Fibroblast of lung (primary cell): ENCODE measurements at places on chromosomes 4 and X.

DNA sequence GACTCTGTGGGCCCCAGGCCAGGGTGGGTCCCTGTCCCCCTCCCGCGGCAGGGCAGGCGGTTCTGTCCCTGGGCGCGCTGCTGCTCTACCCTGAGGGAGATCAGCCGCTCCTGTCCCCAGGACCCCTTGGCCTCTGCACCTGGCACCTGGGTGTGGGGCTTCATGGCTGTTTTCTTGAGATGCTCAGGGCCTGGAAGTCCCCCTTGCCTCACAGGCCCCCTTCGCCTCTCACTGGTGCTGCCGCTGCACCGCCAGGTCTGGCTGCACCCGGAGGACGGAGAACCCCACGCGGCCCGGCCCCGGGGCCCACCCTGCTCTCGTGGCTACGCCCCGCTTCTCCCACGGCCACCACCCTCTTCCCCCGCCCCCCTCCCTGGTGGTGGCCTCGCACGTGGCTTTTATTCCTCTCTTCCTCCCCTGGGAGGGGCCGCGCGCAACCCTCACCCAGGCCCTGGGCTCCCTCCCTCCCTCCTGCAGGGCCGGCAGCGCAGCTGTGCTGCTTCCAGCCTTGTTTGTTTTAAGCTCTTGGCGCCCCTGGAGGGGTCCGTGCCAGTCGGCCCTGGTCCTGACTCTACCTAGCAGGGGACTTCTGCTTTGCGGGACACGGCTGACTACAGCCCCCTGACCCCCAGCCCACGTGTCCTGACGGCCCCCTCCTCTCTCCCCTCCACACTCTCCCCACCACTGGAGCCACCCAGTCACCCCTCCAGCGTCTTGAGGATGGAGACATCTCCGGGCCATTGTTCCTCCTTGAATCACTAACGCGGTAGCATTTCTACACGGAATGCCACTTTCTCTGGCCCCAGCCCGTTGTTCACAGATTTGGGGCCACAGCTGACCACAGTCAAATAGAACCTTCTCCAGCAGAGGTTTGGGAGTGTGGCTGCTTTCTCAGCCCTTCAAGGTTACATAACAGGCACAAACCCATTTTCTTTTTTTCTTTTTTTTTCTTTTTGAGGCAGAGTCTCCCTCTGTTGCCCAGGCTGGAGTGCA lies 20.6 kb upstream of the CLDN24 start:
- H3K27me3 ChIP-seq, result no peaks in the 10 kb centered on the region
- H3K36me3 ChIP-seq, result no peaks in the 10 kb centered on the region
- no peak for DNase-seq
- H3K27ac ChIP-seq, result no peak overlapping the region
- H3K4me1 ChIP-seq, result no peaks in the 10 kb centered on the region

GRCh38 chrX:2517055-2517454 lies 16.3 kb upstream of the DHRSX start:
- no peak for DNase-seq
- no peak overlapping the region for H3K27ac ChIP-seq
- no peaks in the 10 kb centered on the region for H3K4me1 ChIP-seq

GRCh38 chr4:6172093-6172926 lies 28.0 kb downstream of the JAKMIP1 start:
- DNase-seq, result no peak
- no peaks in the 10 kb centered on the region for H3K4me1 ChIP-seq
- H3K27me3 ChIP-seq, result no peaks in the 10 kb centered on the region
- no peaks in the 10 kb centered on the region for H3K36me3 ChIP-seq
- H3K27ac ChIP-seq, result no peak overlapping the region
- H3K4me3 ChIP-seq, result no peak overlapping the region

GRCh38 chrX:129768586-129769466 lies 10.9 kb upstream of the SASH3 start:
- no peaks in the 10 kb centered on the region for H3K27me3 ChIP-seq
- no peak overlapping the region for H3K27ac ChIP-seq
- no peak overlapping the region for H3K4me3 ChIP-seq
- no peaks in the 10 kb centered on the region for H3K36me3 ChIP-seq
- H3K4me1 ChIP-seq, result no peaks in the 10 kb centered on the region
- DNase-seq, result peak; percentile 24

- DNase-seq, result no peak
- no peaks in the 10 kb centered on the region for H3K36me3 ChIP-seq
- H3K27me3 ChIP-seq, result no peaks in the 10 kb centered on the region
- H3K27ac ChIP-seq, result no peak overlapping the region
- H3K4me3 ChIP-seq, result no peak overlapping the region
Observed at GRCh38 chr4:107018344-107018735, 17.8 kb downstream of the DKK2 start.

GRCh38 chrX:138719396-138719795 lies 7.9 kb upstream of the FGF13 start:
- H3K27ac ChIP-seq, result no peak overlapping the region
- H3K4me3 ChIP-seq, result no peak overlapping the region
- no peaks in the 10 kb centered on the region for H3K4me1 ChIP-seq
- H3K36me3 ChIP-seq, result no peaks in the 10 kb centered on the region

DNA sequence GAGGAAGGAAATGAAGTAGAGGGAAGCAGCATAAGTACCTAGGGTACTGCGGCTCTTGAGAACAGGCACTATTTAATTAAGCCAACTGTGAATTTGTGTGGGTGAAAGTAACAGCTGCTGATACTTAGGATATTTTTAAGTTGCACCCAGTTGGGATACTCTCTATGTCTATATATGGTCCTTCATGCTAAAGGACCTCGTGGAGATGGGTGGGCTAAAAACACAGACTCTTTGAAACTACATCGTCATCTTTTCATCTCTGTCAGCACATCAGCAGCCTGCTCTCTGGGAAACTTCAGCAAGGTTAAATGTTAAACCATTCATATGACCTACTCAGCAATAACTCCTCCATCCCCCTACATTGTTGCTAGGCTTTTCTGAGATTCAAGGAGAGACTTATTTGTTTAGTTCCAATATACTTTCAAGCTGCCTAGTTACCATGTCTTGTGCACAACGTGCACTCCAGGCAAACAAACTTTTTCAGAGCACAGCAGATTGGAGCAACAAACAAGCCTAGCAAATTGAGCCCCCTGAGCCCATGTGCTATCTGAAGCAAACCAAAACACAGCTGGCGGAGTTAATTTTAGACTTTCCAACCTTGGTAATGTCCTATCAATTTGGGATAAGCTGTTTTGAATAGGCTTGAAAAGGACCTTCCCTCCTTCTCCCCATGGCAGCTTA lies 6.2 kb upstream of the MOB1B start:
- no peaks in the 10 kb centered on the region for H3K27me3 ChIP-seq
- no peak for DNase-seq

GRCh38 chr4:40264497-40264896 lies 67.7 kb downstream of the RHOH start:
- no peaks in the 10 kb centered on the region for H3K36me3 ChIP-seq
- H3K27ac ChIP-seq, result no peak overlapping the region
- peak; percentile 56 for DNase-seq
- H3K27me3 ChIP-seq, result no peaks in the 10 kb centered on the region
- H3K4me1 ChIP-seq, result no peaks in the 10 kb centered on the region

DNA sequence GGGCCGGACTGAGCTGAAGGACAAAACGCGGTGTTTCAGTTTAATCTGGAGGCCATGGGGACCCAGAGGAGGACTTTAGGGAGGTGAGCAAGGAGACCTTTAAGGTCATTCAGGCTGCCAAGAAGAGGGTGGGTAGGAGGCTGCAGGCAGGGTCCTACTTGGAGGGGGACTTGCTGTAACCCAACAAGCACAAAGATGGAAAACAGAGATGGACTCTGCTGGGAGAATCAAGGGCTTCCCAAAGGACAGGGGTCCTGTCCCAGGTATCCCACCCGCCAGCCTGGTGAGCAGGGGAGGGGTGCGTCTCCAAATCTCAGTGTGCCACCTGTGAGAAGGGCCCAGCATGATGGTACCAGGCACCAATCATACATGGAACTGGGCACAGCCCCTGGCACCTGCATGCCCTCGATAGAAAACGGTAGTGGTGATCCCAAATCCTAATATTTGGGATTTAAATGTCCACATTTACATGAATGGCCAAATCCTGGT lies 3.9 kb upstream of the HAUS3 start:
- H3K4me3 ChIP-seq, result no peak overlapping the region
- DNase-seq, result no peak
- no peak overlapping the region for H3K27ac ChIP-seq
- H3K36me3 ChIP-seq, result peaks cover 14% of the 10 kb centered on the region
- H3K27me3 ChIP-seq, result no peaks in the 10 kb centered on the region

DNA sequence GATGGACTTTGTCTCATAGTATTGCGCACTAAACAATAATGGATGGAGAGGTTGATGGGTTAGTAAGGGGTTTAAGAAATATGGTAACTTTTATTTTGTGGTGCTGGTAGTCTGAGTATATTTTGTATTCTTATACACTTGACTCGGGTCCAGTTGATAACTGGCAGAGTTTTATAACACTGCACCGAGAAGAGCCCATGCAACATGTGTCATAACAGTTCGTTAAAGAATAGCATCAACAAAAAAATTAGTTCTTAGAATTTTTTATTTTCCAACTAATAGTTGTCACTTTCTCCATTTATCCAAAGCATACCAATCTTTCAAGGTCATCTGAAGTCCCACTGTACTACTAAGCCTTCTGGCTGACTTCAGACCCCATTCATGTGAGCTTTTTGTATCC lies 175.1 kb downstream of the SOWAHB start:
- peaks cover 6% of the 10 kb centered on the region for H3K4me1 ChIP-seq
- no peak for DNase-seq
- no peaks in the 10 kb centered on the region for H3K27me3 ChIP-seq
- H3K36me3 ChIP-seq, result no peaks in the 10 kb centered on the region
- H3K27ac ChIP-seq, result peak overlapping the region; percentile 5

- H3K4me1 ChIP-seq, result peaks cover 10% of the 10 kb centered on the region
- H3K36me3 ChIP-seq, result peaks cover 2% of the 10 kb centered on the region
- no peak overlapping the region for H3K27ac ChIP-seq
Observed at GRCh38 chr4:71334465-71334882, 4.3 kb upstream of the SLC4A4 start.

DNA sequence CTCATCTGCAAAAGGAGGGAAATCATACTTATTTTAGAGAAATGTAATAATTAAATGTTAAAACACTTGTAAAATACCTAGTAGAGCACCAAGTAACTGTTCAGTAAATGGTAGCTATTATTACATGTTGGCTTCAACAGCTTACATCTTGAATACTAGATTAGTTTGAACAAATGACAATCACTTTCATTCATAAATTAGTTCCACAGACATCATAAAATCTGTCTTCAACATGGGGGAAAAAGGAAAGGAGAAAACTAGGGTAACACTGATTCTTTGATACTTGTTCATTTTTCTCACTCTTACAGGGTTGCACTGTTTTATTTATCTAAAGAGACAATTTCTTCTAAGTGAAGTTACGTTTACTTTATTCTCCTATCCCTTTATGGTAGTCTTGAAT lies 51.7 kb downstream of the CHM start:
- no peak overlapping the region for H3K27ac ChIP-seq
- H3K27me3 ChIP-seq, result no peaks in the 10 kb centered on the region
- H3K36me3 ChIP-seq, result no peaks in the 10 kb centered on the region
- no peak for DNase-seq
- peaks cover 2% of the 10 kb centered on the region for H3K4me1 ChIP-seq
